ENCODE measurements at places on chromosomes 1 and 21. TPM values are rescaled to one million over a fixed set of nuclear protein-coding genes. Genes with fewer than 3 reads are reported as not detected.

Gene IL19
- polyA plus RNA-seq = not detected

Gene ABCG1
- 17.0 TPM for polyA plus RNA-seq

Gene HOOK1
- 2.3 TPM for polyA plus RNA-seq

Gene RHOU
- polyA plus RNA-seq = 0.05 TPM

Gene SPATA46
- not detected for polyA plus RNA-seq

Gene LINGO4
- polyA plus RNA-seq = not detected

Gene CR1L
- polyA plus RNA-seq = not detected

Gene AQP10
- not detected for polyA plus RNA-seq

Gene CADM3
- not detected for polyA plus RNA-seq

Gene ADAM30
- not detected for polyA plus RNA-seq

Gene SELENON
- polyA plus RNA-seq = 2.7 TPM

Gene PLCH2
- polyA plus RNA-seq = 1.0 TPM

Gene GTF2B
- polyA plus RNA-seq = 73.9 TPM

Gene PCP4L1
- polyA plus RNA-seq = not detected

Gene ZNF362
- 12.7 TPM for polyA plus RNA-seq

Gene PM20D1
- 3.4 TPM for polyA plus RNA-seq

Gene VCAM1
- not detected for polyA plus RNA-seq

Gene SLC9C2
- polyA plus RNA-seq = not detected

Gene FOXE3
- not detected for polyA plus RNA-seq

Gene FAM72C
- 0.17 TPM for polyA plus RNA-seq

Gene UMODL1
- polyA plus RNA-seq = 0.05 TPM

Gene KRTAP19-3
- not detected for polyA plus RNA-seq

Gene KCNA2
- 1.5 TPM for polyA plus RNA-seq

Gene PACC1
- 17.3 TPM for polyA plus RNA-seq

Gene KRTAP13-1
- not detected for polyA plus RNA-seq

Gene ETS2
- polyA plus RNA-seq = 5.8 TPM

Gene FMO1
- not detected for polyA plus RNA-seq

Gene TAF5L
- 5.9 TPM for polyA plus RNA-seq

Gene TRPM2
- 1.1 TPM for polyA plus RNA-seq

Gene MRAP
- not detected for polyA plus RNA-seq

Gene RPS6KA1
- polyA plus RNA-seq = 177 TPM

Gene GBP7
- not detected for polyA plus RNA-seq

Gene SPRR2F
- polyA plus RNA-seq = not detected

Gene OLIG2
- not detected for polyA plus RNA-seq

Gene ARMH1
- 3.7 TPM for polyA plus RNA-seq

Gene PIGK
- polyA plus RNA-seq = 55.9 TPM

Gene THRAP3
- polyA plus RNA-seq = 73.0 TPM

Gene CA14
- polyA plus RNA-seq = 0.97 TPM

Gene CHODL
- polyA plus RNA-seq = not detected

Gene NBPF10
- 0.02 TPM for polyA plus RNA-seq

Gene PGLYRP4
- polyA plus RNA-seq = 0.22 TPM

Gene MXRA8
- not detected for polyA plus RNA-seq

Gene CITED4
- polyA plus RNA-seq = 7.0 TPM

Gene ALX3
- not detected for polyA plus RNA-seq

Gene CTTNBP2NL
- polyA plus RNA-seq = 0.72 TPM

Gene CENPF
- 1.4 TPM for polyA plus RNA-seq

Measured in CD4-positive, CD25-positive, alpha-beta regulatory T cell (primary cell).